Hematopoietic multipotent progenitor cell (in vitro differentiated cells): ENCODE measurements at places on chromosomes 16 and 17. TPM values are rescaled to one million over a fixed set of nuclear protein-coding genes. Genes with fewer than 3 reads are reported as not detected.

- no peak for DNase-seq
These were observed 20.5 kb upstream of the RPTOR start for GRCh38 chr17:80523956-80524712.

DNA sequence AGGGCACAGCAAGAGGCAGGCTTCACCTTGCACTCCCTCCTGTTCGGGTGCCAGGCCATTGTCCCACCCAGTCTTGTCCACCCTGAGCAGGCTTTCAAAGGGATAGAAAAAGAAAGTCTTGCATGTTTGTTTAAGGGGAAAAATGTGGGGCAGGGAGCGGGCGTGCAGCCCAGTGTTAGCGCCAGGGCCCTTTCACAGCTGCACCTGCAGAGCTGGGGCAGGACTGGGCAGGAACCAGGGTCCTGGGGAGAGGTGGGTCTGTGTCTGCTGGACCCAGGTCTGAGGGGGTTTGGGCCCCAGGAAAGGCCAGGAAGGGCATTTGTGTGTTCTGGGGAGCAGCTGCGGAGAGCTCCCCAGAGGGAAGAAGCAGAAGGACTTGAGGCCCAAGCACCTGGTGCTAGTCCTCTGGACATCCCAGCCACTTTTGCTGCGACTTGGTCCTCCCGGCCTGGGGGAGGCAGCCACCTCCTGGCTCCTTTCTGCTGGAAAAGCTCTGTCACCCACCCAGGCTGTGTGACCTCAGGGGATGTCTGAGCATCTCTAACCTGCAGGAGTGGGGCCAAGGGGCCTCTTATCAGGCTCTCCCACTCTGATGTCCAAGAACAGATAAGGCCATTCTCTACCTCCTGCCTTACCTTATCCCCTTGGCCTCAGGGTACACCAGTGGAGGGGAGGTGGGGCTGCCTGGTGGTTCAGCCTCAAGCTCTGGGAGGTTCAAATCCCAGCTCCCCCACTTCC is 44.7 kb downstream of the PSME3IP1 start:
- no peak for DNase-seq

The TLCD3B gene
- 0.54 TPM for total RNA-seq

The ETV4 gene
- total RNA-seq = under 0.01 TPM

The XAF1 gene
- 72.7 TPM for total RNA-seq

The COPRS gene
- 18.3 TPM for total RNA-seq

- DNase-seq = peak; percentile 72
These were observed 1.3 kb upstream of the ZNF768 start for GRCh38 chr16:30527635-30528178.

DNA sequence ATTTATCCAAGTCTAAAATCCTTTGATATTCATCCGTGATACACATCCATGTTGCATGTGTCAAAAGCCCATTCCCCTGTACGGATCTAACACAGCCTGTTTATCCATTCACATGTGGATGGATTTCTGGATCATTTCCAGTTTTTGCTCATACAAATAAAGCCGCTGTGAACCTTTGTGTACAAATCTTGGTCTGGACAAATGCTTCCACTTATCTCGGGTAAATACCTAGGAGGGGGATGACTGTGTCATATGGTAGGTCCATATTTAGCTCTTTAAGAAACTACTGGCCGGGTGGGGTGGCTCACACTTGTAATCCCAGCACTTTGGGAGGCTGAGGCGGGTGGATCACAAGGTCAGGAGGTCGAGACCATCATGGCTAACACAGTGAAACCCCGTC is 6.3 kb upstream of the TBCD start:
- DNase-seq = no peak

The MT1H gene
- total RNA-seq = not detected

- no peak for DNase-seq
These were observed 89.7 kb downstream of the MARCHF10 start for GRCh38 chr17:62718429-62718828.

The OTOA gene
- under 0.01 TPM for total RNA-seq

The GJC1 gene
- total RNA-seq = under 0.01 TPM

DNA sequence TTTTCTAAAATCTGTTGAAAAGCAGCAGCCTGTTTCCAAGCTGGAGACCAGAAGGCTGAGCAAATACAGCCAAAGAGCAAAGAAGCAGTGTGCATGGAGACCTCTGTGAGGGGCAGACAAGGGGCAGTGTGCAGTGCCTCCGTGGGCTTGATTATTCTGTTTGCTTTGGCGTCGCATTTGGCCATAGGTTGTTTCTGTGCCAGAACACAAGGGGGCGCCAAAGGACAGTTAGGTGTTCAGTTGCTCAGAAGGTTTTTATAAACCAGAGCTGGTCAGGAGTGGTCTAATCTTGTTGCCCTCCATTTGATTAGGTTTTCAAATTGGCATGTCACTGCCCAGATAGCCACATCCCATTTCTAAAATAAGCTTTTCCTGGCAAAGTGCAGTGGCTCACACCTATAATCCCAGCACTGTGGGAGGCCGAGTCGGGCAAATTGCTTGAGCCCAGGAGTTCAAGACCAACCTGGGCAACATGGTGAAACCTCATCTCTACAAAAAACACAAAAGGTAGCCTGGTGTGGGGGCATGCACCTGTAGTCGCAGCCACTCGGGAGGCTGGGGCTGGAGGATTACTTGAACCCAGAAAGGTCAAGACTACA is 10.6 kb downstream of the MYH3 start:
- peak; percentile 71 for DNase-seq
